ENCODE measurements at places on chromosomes 6 and 20. TPM values are rescaled to one million over a fixed set of nuclear protein-coding genes. Genes with fewer than 3 reads are reported as not detected.

Gene NMBR
- total RNA-seq: not detected

Gene HTR1E
- not detected for total RNA-seq

Gene AFDN
- total RNA-seq: 43.3 TPM

Gene TCFL5
- 7.8 TPM for total RNA-seq

Gene FAM209B
- total RNA-seq: not detected

Gene MUC22
- total RNA-seq: 0.49 TPM

Gene FAM217A
- total RNA-seq: not detected

Gene SLC22A3
- total RNA-seq: 0.70 TPM

Gene ATP6V1G2
- 3.2 TPM for total RNA-seq

Gene OR2J3
- total RNA-seq: not detected

Gene NUS1
- total RNA-seq: 13.9 TPM

Gene CLDN20
- total RNA-seq: not detected

Gene CLIC1
- total RNA-seq: 172 TPM

Gene NKAIN2
- 0.77 TPM for total RNA-seq

Gene ANKEF1
- 1.4 TPM for total RNA-seq

Gene LRFN2
- total RNA-seq: not detected

Gene LY6G6D
- total RNA-seq: not detected

Gene CCN6
- not detected for total RNA-seq

Gene ERVFRD-1
- not detected for total RNA-seq

Gene SSTR4
- not detected for total RNA-seq

Gene OPRL1
- 0.54 TPM for total RNA-seq

Gene C20orf141
- total RNA-seq: not detected

Gene TSPYL4
- 32.7 TPM for total RNA-seq

Gene ERMARD
- total RNA-seq: 8.1 TPM

Gene CASS4
- total RNA-seq: 3.8 TPM

Gene FAM50B
- total RNA-seq: 17.7 TPM

Gene TPBG
- total RNA-seq: 2.4 TPM

Gene LTB
- not detected for total RNA-seq

Gene BPHL
- total RNA-seq: 12.4 TPM

Gene CTCFL
- total RNA-seq: not detected

Gene HLA-DOA
- 0.44 TPM for total RNA-seq

Gene HLA-DOB
- 0.63 TPM for total RNA-seq

Gene PACRG
- 3.2 TPM for total RNA-seq

Gene ARID1B
- 54.9 TPM for total RNA-seq

Gene SLC17A3
- not detected for total RNA-seq

Gene BPIFB4
- total RNA-seq: not detected

Gene PGBD1
- 3.5 TPM for total RNA-seq

Gene BTBD3
- 24.3 TPM for total RNA-seq

Gene LY6G6F
- total RNA-seq: not detected

Gene TXLNB
- 138 TPM for total RNA-seq

Gene PROKR2
- not detected for total RNA-seq

Gene ECT2L
- 2.9 TPM for total RNA-seq

Gene CYP24A1
- not detected for total RNA-seq

Gene GABRR1
- not detected for total RNA-seq

Gene GTSF1L
- total RNA-seq: not detected

Gene SLC22A1
- total RNA-seq: 0.42 TPM
